ENCODE measurements at places on chromosomes 12 and 14.
A peak's percentile ranks its signal among the peaks of the same experiment; 100 is the strongest.

DNA sequence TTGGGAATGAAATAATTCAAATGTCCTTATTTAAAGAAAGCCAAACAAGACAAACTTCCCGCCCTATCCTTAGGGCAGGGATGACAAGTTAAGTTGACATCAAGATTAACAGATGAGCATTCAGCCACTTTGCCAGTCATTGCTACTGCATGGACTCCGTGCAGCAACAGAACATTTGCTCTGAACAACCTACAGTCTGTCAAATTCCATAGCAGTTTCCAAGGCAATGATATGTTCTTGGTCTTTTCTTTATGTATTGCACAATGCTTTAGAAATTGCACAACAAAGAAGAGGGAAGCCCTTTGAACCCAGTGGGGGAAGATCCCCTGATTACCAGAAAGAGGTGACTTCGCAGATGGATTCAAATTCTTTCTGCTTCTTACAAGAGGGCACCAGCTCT lies 269.8 kb downstream of the BCAT1 start:
- DNase-seq: peak; percentile 85

DNA sequence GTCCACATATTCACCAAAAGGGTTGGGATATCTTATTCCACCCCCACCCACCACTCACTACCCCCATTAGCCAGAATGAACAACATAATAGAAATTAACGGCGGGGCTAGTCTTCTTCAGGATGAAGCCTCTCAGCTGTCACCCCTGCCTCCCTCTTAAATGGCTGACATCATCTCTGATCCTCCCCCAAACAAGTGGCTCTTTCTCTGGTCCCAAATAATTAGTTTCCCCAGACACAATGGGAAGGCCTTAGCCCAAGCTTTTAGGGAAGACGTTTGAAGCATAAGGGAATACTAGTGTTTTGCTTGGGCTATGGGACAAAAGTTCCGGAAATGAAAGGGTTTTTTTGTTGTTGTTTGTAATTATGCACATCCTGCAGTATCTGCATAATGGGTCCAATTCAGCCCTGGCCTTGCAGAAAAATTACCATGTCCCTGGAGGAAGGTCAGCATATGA lies 13.8 kb downstream of the STON2 start:
- DNase-seq: no peak

DNA sequence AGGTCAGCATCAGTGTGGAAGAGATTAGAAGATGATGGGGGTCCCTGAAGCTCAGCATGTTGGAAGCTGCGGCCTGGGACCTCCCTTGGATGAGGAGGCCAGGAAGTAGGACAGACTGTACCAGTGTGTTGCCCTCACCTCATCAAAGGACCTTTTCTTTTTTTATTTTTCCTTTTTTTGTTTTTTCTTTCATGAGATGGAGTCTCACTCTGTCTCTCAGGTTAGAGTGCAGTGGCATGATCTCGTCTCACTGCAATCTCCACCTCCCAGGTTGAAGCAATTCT lies 16.4 kb upstream of the FAM222A start:
- no peak for DNase-seq

DNA sequence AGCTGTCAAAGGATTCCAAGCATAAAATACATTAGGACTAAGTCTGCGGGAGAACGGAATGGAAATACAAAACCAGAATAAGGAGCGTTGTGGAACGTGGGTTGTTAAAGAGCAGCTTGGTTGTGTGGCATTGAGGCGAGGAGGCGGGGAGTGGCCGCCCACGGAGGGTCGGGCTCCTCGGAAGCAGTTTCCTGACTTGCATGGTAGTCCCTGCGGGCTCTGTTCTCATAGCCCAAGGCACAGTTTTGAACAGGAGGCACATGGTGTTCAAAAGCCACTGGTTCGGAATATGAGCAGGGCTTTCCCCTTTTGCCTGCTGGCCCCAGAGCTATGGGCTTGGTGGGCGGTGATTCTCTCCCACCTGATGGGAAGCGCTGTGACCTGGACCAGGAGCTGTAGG lies 12.2 kb downstream of the DDX51 start:
- no peak for DNase-seq

- DNase-seq: no peak
Measured at GRCh38 chr14:25828562-25828961, 769.3 kb downstream of the NOVA1 start.

DNA sequence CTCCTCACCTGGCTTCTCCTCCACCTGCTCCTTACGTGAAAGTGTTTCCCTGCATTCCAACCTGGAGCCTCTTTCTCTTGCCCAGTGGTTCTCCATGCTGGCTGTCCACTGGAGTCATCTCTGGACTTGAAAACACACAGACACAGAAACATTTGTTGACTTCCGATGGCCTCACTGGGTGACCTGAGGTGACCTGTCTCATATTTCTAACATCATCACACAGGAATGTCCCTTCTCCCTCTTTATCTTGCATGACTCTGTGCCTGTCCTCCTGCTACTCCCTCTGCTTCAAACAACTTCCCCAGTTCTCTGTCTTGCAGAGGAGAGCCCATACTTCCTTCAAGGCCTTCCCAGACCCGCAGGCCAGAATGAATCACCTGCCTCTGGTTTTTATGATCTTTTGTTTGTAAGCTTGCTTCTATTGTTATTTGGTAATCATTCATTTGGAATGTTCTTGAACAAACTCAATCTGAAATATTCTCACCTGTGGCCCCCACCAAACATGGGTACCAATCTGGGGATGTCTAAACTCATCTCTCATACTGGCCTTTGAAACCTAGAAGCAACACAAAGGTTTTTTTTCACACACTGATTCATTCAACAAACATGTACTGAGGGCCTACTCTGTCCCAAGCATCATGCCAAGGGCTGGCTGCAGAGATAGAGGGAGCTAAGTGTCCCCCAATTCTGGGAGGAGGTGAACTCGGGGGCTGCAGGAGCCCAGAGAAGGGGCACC lies 9.7 kb upstream of the RIN3 start:
- peak; percentile 77 for DNase-seq

DNA sequence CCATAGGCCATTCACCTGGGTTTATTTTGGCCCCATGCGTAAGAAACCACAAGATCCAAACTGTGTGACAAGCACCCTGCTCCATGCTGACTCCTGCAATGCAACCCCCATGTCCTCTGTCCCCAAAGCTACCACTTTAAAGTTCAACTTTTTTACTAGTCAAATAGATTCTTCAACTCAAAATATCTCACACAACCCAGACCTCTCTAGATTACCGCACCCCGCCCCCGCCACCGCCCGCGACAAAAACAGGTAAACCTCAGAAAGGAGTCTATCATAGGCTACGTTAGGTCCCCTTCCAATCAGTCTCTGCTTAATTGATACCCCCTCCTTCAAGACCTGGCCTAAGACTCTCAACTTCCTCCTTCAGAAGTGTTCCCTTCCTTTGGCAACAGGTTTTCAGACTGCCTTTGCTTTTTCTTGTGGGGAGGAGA lies 2.2 kb downstream of the ZFP36L1 start:
- no peak for DNase-seq

DNA sequence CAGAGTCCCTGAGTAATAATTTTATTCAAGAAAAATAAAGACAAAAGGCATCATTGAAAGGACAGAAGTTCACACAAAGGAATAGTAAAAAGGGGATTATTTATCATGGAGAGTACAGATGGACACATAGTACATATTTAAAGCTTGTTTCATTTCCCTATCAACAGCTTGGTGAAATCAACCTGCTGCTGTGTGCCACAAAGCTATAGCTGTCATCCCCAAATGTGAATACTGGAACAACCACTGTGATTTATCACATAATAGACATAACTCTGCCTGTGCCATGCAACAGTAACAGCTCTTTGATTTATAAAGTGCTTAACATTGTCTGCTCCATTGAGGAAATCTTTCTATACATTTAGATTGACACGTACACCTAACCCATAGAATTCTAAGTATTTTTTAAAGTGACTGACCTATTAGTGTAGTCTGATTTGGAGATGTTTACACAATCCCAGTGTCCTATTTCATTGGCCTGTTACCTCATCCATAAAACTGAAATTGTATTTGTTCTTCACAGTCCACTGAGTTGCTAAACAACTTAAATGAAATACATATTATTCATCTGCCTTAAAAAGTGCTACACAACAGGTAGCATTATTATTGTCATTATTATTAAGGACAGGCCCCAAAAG lies 3.3 kb downstream of the NEMF start:
- DNase-seq: no peak

- DNase-seq: no peak
Measured at GRCh38 chr12:52216100-52216499, 16.9 kb upstream of the KRT7 start.

DNA sequence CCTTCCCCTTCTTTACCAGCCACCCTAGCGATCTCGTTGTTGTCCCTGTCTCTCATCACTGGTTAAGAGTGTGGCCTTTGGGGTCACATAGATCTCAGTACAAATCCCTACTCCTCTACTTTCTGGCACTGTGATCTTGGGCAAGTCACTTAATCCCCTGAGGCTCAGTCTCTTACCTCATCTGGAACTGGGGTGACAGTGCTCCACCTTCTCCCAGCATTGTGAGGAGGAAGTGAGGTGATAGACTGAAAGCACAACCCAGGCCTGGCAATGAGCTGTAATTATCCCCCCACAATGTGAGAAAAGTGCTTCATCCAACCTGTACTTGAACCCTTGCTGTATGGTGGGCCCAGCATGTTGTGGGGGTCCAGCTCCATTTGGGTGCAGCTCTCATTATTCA lies 48.0 kb downstream of the IRAK3 start:
- DNase-seq: no peak

- no peak for DNase-seq
Measured at GRCh38 chr14:23392613-23393012, 15.5 kb downstream of the MYH6 start.

GRCh38 chr14:99237288-99237687 lies 34.7 kb downstream of the BCL11B start:
- DNase-seq: no peak

- no peak for DNase-seq
Measured at GRCh38 chr12:82996168-82996812, 309.6 kb downstream of the TMTC2 start.

DNA sequence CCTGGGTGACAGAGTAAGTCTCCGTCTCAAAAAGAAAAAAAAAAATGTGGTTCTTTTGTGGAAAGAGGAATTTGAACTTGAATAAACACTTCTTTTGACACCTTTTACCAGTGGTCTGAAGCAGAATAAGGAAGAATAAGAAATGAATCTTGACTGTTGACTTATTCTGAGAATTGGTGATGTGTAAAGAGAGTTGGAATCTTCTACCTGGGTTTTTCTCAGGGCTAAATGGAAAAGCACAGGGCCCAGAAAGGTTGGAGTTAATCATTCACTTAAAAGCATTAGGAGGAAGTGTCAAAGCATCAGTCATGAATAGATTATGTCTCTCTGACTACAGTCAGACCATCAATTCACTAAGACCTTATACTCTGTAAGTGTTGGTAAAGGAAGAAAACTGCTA lies 13.9 kb downstream of the PNMA1 start:
- no peak for DNase-seq

DNA sequence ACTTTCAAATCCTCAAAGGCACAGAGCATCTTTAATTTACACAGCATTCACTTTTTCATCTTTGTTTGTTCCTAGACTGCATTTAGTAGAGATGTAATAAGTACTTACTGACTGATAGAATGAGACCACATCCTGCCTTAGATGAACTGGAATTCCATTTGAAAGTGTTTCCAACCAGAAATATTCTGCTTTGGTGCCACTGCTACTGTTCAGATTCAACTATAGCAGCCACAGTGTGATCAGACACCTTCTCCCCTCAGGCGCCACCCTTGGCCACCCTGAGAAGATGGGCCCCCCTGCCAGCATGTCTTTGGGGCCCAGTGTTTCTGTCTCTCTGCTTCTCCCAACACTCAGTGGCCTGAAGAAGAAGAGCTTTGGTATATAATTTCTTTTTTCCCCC lies 449.1 kb downstream of the RAD51B start:
- DNase-seq: peak; percentile 25

- peak; percentile 16 for DNase-seq
Measured at GRCh38 chr12:42284876-42285275, 41.0 kb downstream of the ZCRB1 start.

DNA sequence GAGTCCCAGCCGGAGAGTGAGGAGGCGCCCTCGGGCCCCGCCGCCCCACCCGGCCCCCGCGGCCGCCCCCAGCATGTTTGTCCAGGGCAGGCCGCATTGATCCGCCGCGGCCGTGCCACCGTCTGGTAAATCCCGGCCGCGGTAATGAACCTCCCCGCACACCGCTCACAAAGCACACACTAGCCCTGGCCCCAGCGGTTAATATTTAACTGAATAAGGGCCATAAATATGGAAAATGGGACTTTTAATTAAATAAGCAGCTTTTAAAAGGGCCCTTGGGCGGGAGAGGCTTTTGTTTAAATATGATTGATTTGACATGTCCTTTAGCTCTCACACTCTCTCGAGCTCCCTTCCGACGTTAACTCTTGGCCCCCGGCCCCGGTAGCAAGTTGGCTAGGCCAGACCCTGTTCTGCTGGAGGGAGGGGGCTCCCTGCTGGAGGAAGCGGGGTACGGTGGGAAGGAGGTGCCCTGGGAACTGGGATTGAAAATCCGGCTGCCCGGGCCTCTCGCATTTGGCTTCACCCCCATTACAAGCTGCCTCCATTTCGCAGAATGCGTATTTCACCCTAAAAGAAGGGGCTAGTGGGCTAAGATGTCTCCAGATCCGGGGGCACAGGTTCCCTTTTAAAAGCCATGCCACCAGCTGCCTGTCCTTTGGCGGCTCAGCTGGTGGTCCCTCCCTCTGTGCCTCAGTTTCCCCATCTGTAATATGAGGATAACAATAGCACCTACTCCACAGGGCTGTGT lies 199.8 kb downstream of the RBM19 start:
- DNase-seq: no peak

DNA sequence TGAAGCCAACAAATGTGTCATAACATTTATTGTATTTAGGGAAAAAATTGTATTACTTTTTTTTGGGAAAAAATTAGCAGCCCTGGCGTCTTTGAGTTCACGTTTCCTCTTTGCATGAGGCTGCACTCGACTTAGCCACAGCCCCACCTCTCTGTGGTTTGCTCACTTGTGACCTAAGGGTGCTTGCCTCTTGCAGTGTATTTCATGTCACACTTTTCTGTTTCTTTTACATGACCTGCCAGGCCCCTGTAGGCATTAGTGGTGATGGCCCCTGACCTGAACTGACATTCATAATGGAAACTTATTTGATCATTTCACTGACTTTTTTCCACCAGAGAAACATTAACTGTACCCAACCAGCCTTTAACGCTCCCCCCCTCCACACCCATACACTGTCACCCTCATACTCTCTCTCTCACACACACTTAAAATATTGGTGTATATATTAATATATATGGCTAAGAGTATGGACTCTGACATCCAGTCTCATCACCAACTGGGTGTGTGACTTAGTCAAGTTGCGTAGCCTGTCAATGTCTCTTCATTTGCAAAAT lies 122.9 kb downstream of the PRKCH start:
- DNase-seq: no peak

- peak; percentile 52 for DNase-seq
Measured at GRCh38 chr12:69284131-69284530, 44.8 kb downstream of the CPSF6 start.

DNA sequence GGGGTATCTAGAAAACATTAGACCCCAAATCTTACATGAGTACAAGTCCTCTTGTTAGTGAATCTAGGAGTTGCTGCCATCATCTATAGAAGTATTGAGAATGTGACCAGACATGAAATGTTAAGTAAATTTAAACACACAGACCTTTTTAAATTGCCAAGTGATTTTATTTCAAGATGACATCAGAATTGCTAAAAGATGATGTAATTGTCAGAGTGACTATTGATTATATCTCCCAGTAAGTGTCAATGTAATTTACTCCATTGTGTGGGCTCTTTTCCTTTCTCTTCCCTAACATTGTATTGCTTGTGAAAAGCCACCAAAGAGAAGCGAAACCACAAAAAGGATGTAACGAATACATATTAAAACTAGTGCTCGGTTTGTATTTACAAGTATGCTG lies 16.8 kb downstream of the ADAM21 start:
- no peak for DNase-seq
